Mesendoderm (in vitro differentiated cells): ENCODE measurements at places on chromosomes 11 and 22.

DNA sequence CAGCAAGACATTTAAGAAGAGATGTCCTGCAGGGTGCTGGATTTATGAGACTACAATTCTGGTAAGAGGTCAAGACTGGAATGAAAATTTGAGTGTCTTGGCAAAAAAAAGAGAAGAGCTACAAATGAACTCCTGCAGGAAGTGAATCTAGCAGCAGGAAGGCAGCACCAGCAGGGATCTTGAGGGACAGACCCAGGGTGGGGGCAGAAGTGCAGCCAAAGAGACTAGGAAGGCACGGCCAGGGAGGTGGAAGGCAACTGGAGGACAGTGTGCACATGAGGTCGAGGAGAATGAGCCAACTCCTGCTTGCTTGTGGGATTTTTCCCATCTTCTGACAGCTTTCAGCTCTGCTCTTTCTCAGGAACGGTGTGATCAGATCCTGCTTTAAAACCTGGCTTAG is 263.2 kb downstream of the BUD13 start:
- no peak for DNase-seq

DNA sequence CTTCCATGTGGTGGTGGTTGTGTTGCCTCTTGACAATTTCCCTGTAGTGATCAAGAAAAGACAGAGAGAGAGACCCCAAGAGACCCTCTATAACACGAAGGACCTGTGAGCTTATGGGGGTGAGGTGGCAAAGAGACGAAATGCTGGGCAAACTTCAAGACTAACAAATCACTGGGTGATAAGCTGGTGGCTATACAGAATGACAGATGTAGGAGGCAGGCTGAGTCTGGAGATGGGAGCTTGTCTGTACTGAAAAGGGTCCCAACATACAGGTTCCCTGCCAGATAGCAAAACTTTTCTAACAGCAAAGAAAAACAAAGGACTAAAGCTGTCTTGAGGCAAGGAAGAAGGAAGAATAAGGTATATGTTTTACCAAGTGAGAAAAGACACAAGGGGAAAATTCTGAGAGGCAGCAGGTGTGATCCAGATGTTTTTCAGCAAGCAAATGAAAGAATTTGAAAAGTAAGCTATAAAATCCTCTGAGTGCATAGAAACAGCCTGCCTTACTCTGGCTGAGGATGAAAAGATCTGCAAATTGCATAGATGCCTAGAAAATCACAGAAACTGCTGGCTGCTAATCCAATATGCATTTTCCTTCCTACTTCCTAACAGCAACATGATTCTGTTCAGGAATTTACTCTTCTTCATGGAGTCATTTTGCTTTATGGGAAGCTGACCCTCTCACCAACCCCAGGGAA is 21.9 kb upstream of the LYVE1 start:
- no peak for DNase-seq

DNA sequence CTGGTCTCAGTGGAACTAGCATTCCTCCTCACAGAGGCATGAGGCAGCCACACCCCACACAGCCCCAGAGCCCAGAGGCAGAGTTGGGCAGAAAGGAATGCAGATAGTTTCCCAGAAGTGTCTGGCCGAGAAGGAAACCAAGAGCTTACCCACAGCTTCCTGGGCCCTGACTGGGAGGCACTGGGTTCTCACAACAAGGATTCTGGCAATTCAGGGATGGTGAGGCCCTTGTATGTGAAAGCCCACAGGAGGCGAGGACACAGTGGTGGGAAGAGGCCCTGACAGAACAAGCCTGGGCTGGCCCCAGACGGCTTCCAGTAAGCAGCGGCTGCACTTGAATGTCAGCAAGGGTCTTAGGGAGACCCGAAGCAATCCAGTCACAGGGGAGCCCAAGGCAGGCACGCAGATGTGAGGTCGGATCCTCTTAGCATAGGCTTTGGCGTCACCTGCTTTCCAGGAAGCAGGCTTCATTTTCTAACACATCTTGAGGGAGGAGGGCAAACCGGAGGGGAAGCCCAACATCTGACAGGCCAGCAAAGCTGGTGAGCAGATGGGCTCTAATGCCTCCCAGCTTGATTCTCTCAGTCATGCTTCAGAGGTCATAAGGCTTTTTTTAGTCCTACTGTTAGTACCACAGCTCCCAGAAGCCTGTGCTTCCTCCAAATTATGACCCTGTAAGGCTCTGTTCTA is 78.3 kb upstream of the AKIP1 start:
- DNase-seq = peak; percentile 87

DNA sequence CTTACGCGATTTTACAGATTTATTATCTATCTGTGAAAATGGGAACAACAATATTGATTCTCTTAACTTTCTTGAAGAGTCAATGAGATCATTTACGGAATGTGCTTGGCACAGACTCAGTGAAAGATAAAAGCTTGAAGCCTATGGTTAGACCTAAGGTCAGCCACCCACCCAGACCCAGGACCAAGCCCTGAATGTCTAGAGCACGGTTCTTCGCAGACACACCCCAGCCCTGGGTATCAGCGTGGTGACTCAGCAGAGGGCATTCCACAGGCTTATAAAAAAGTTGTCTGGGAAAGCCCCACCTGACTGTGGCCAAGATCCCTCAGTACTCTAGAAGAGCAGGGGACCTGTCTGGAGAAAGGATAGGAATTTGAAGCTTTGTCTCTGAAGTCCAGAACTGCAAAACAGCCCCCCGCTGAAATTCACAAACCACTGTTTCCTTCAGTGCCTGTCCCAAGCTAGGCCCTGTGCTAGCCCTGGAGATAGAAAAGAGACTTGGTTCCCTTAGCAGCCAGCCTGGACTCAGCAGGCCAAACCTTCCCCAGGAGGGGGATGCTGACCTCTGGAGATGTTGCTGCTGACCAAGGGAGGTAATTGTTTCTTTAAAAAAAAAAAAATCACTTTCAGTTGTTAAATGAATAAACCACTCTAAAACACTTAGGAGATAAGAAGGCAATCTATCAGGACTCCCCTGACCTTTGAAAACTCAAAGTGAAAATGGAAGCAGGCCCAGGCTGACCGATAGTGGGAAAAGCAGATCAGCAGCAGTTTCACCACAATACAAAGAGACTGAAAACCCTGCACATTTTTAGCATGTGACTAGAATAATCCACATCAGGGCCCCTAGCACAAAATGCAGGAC is 114.0 kb downstream of the ABTB2 start:
- peak; percentile 86 for DNase-seq

- DNase-seq = no peak
Observed at GRCh38 chr22:21842946-21843345, 24.5 kb downstream of the MAPK1 start.
